Activated CD4-positive, alpha-beta T cell treated with anti-CD3 and anti-CD28 coated beads, Interleukin-2, amount 10 ng/mL, durations not matched to agents 24 days and 14 days (primary cell): ENCODE measurements at places on chromosomes 16 and 17.

- H3K27ac ChIP-seq, result no peak overlapping the region
- peaks cover 7% of the 10 kb centered on the region for H3K36me3 ChIP-seq
- DNase-seq, result peak; percentile 88
- no peaks in the 10 kb centered on the region for H3K27me3 ChIP-seq
- peaks cover 24% of the 10 kb centered on the region for H3K4me1 ChIP-seq
Observed at GRCh38 chr17:78842881-78843565, 2.4 kb upstream of the USP36 start.

- peaks cover 24% of the 10 kb centered on the region for H3K27me3 ChIP-seq
- no peak overlapping the region for H3K4me3 ChIP-seq
- no peaks in the 10 kb centered on the region for H3K36me3 ChIP-seq
- DNase-seq, result peak; percentile 71
- H3K27ac ChIP-seq, result peak overlapping the region; percentile 52
- peaks cover 2% of the 10 kb centered on the region for H3K4me1 ChIP-seq
Observed at GRCh38 chr17:19502517-19502916, 31.1 kb upstream of the SLC47A1 start.

- H3K4me1 ChIP-seq, result peaks cover 12% of the 10 kb centered on the region
- no peak overlapping the region for H3K4me3 ChIP-seq
- DNase-seq, result no peak
- no peaks in the 10 kb centered on the region for H3K27me3 ChIP-seq
Observed at GRCh38 chr16:67641779-67642708, 2.9 kb upstream of the CARMIL2 start.

GRCh38 chr16:75073545-75074303, 42.9 kb downstream of the LDHD start:
- no peaks in the 10 kb centered on the region for H3K27me3 ChIP-seq
- H3K4me3 ChIP-seq, result peak overlapping the region; percentile 9
- peaks cover 69% of the 10 kb centered on the region for H3K4me1 ChIP-seq
- H3K27ac ChIP-seq, result peak overlapping the region; percentile 34
- peaks cover 30% of the 10 kb centered on the region for H3K36me3 ChIP-seq
- DNase-seq, result no peak

- DNase-seq, result no peak
- H3K27me3 ChIP-seq, result no peaks in the 10 kb centered on the region
- H3K27ac ChIP-seq, result no peak overlapping the region
- no peaks in the 10 kb centered on the region for H3K4me1 ChIP-seq
- H3K36me3 ChIP-seq, result peaks cover 3% of the 10 kb centered on the region
Observed at GRCh38 chr16:27759301-27759871, 209.4 kb downstream of the KATNIP start.

- peaks cover 11% of the 10 kb centered on the region for H3K36me3 ChIP-seq
- no peaks in the 10 kb centered on the region for H3K27me3 ChIP-seq
- no peak for DNase-seq
- peak overlapping the region; percentile 61 for H3K4me3 ChIP-seq
Observed at GRCh38 chr17:80586846-80587228, 42.2 kb downstream of the RPTOR start.

GRCh38 chr17:62901544-62901943, 64.5 kb upstream of the TANC2 start:
- H3K4me3 ChIP-seq, result no peak overlapping the region
- H3K36me3 ChIP-seq, result no peaks in the 10 kb centered on the region
- no peak overlapping the region for H3K27ac ChIP-seq

DNA sequence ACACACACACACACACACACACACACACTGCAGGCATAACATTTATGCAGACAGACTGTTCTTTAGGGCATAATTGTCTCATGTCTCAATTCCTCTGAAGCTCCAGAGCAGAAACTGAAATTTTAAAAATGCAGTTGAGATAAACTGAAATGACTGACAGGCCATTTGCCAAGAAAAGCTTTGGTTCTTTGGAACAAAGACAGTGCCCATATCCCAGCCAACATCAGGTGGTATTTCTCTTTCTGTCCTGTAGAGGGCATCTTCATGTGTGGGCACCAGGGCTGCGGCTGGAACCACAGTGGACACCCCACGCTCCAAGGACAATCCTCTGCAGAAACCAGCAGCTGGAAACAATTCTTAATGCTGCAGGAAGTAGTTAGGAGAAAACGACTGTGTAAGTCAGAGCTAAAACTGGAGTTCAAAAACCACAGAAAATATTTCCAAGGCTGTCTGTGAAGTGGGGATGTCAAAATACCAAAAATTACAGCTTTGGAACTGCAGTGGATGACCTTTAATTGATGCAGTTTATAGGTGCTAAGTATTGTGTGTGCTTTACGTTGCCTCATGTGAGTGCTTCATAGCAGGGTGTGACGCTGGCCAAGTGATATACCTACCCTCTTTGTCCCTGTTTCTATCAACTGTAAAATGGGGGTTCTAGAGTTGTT, 10.6 kb upstream of the MEFV start:
- H3K27ac ChIP-seq, result no peak overlapping the region
- peaks cover 15% of the 10 kb centered on the region for H3K4me1 ChIP-seq
- H3K4me3 ChIP-seq, result no peak overlapping the region
- no peaks in the 10 kb centered on the region for H3K27me3 ChIP-seq
- peaks cover 49% of the 10 kb centered on the region for H3K36me3 ChIP-seq

DNA sequence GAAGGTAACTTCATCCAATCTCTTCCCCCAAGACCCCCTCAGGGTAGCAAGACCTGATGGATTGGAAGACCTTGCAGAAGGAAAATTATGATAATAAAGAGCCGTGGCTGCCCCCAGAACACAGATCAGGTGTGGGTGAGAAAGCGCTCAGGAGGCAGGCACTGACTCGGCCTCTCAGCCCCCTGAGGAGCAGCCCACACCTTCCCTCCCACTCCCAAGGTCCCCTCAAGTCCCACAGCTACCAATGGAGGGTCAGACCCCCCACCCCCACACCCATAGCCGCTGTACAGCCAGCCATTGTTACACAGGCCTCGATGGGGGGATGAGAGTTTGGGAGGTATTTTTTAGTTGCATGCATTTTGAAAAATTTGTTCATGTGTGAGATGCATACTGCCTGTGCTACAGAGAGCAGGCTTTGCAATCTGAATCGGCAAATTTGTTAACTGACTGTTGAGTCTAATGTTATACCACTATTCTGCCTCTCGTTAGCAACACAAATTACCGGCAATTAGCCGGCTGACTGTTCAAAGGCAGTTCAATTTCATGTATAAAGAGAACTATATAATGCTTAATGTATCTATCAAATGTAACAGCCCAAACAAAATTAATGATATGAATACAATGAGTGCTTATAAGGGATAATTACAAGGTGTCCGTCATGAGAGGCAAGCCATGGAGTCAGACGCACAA, 211.7 kb downstream of the C16orf78 start:
- H3K4me3 ChIP-seq, result no peak overlapping the region
- H3K36me3 ChIP-seq, result no peaks in the 10 kb centered on the region
- no peak for DNase-seq
- H3K4me1 ChIP-seq, result no peaks in the 10 kb centered on the region

GRCh38 chr16:1497014-1497598, 3.9 kb downstream of the TELO2 start:
- DNase-seq, result no peak
- peaks cover 15% of the 10 kb centered on the region for H3K36me3 ChIP-seq
- H3K27me3 ChIP-seq, result no peaks in the 10 kb centered on the region
- H3K4me1 ChIP-seq, result peaks cover 9% of the 10 kb centered on the region
- no peak overlapping the region for H3K27ac ChIP-seq
- no peak overlapping the region for H3K4me3 ChIP-seq

- H3K27ac ChIP-seq, result no peak overlapping the region
- H3K36me3 ChIP-seq, result no peaks in the 10 kb centered on the region
- no peak for DNase-seq
- no peak overlapping the region for H3K4me3 ChIP-seq
- peaks cover 7% of the 10 kb centered on the region for H3K27me3 ChIP-seq
- no peaks in the 10 kb centered on the region for H3K4me1 ChIP-seq
Observed at GRCh38 chr17:4426499-4427208, 7.1 kb upstream of the SPNS3 start.

GRCh38 chr16:85854935-85855334, 44.0 kb upstream of the IRF8 start:
- peaks cover 6% of the 10 kb centered on the region for H3K4me1 ChIP-seq
- no peak overlapping the region for H3K4me3 ChIP-seq
- peaks cover 2% of the 10 kb centered on the region for H3K27me3 ChIP-seq
- H3K27ac ChIP-seq, result no peak overlapping the region

DNA sequence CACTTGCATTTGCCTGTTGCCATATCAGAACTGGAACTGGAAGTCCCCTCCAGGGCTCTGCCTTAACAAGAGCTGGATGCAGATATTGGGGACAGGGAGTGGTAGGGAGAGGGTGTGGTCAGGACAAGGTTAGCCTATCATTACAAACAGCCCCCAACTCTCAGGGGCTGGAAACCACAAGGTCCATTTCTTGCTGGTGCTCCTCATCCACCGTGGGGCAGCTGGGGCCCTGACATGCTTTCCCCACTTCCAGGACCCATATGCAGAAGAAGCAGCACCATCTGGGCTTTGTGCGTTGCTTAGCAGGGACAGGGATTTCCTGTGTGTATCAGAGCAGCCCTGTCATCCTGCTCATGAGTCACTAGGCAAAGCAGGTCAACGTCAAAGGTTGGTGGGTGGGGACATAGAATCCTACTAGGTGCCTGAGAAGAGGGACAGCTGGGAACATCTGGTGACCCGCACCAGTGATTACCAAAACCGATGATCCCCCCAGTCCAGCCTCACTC, 26.9 kb downstream of the RGS9 start:
- H3K27ac ChIP-seq, result peak overlapping the region; percentile 77
- peaks cover 20% of the 10 kb centered on the region for H3K4me1 ChIP-seq
- H3K27me3 ChIP-seq, result no peaks in the 10 kb centered on the region
- peak overlapping the region; percentile 47 for H3K4me3 ChIP-seq
- peak; percentile 86 for DNase-seq

DNA sequence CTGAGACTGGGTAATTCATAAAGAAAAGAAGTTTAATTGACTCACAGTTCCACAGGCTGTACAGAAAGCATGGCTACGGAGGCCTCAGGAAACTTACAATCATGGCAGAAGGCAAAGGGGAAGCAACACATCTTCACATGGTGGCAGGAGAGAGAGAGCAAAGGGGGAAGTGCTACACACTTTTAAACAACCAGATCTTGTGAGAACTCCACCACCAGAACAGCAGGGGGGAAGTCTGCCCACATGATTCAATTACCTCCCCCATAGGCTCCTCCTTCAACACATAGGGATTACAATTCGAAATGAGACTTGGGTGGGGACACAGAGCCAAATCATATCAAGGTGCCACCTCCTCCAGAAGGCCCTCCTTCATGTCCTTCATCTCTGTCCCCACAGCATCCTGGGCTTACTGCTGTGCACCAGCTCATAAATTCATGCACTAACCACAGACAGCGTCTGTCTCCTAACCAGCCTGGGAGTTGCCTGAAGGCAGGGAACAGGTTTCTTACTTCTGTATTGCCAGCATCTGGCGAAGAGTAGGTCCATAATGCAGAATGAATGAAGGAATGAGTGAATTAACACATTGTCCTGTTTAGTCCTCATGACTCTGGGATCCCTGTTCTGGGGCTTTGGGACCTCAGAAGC, 74.4 kb downstream of the WSB1 start:
- no peak overlapping the region for H3K27ac ChIP-seq
- H3K36me3 ChIP-seq, result no peaks in the 10 kb centered on the region
- H3K4me1 ChIP-seq, result no peaks in the 10 kb centered on the region
- H3K27me3 ChIP-seq, result peaks cover 14% of the 10 kb centered on the region
- DNase-seq, result no peak
- no peak overlapping the region for H3K4me3 ChIP-seq
